ENCODE measurements at places on chromosomes 12 and 14.

- DNase-seq: no peak
These were observed 169.9 kb downstream of the DPF3 start for GRCh38 chr14:72723858-72724530.

- DNase-seq: no peak
These were observed 474.1 kb downstream of the ETNK1 start for GRCh38 chr12:23099104-23099503.

GRCh38 chr12:76836633-76837032 lies 42.2 kb downstream of the CSRP2 start:
- DNase-seq: no peak

DNA sequence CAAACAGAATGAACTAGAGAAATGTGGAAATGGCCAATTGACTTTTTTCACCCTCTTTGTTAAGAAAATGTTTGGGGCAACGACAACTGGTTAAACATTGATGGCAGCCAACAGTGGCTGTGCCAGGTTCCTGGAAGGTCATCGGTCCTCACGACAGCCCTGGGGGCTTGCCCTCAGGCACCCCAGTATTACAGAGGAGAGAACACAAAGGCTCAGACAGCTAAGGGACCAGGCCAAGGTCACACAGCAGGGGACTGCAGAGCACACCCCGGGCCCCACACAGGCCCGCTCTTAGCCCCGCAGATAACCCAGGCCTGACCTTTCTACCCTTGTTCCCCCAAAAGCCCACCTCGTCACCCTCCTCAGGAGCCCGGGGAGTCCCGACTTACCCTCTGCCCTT lies 1.3 kb downstream of the TRPV4 start:
- DNase-seq: no peak

GRCh38 chr14:90870950-90871604 lies 54.8 kb upstream of the TTC7B start:
- no peak for DNase-seq

DNA sequence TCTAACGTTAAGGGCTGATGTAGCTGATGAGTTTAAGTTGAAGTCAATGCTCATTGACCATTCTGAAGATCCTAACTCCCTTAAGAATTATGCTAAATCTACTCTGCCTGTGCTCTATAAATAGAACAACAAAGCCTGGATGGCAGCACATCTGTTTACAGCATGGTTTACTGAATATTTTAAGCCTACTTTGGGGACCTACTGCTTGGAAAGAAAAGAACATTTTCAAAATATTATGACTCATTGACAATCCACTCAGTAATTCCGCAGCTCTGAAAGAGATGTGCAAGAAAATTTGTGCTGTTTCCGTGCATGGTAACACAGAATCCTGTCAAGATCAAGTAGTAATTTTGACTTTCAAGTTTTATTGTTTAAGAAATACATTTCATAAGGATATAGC lies 35.0 kb upstream of the NAV3 start:
- DNase-seq: no peak

Measured in H54 (cell line).